GM04503 (cell line): ENCODE measurements at places on chromosomes 6 and 20.

DNA sequence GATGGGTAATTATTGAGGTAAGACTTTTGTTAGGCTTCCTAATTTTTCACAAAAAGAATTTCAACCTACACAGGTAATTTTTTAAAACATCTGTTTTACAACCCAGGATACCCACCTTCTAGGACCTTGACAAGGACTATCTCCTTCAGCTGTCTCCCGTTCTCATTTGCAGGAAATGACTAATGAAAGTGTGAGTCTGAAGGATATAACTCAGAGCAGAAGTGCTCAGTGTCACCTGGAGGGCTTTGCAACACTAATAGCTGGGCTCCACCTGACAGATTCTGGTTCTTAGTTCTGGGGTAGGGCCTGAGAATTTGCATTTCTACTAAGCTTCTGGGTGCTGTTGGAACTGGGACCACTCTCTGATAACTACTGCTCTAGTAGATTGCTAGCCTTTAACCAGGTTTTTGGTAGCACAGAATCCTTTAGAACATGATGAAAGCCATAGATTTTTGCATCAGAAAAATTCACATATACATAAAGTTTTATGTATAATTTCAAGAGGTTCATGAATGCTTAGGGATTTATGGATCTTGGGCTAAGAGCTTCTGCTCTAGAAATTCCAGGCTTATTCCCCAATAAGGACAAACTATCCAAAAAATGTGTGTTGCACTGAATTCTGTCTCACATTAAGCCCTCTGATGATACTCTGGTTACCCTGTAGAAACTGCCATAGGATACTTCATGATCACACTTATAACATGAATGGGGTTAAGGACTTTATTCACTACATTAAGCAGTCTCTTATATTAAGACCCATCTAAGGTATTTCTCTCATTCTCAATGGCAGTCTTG, 30.3 kb downstream of the AK9 start:
- no peak for DNase-seq

GRCh38 chr20:13868331-13868730, 83.5 kb downstream of the NDUFAF5 start:
- peak; percentile 82 for DNase-seq

- peak; percentile 63 for DNase-seq
Measured at GRCh38 chr6:141464490-141464889, 668.2 kb upstream of the GJE1 start.

DNA sequence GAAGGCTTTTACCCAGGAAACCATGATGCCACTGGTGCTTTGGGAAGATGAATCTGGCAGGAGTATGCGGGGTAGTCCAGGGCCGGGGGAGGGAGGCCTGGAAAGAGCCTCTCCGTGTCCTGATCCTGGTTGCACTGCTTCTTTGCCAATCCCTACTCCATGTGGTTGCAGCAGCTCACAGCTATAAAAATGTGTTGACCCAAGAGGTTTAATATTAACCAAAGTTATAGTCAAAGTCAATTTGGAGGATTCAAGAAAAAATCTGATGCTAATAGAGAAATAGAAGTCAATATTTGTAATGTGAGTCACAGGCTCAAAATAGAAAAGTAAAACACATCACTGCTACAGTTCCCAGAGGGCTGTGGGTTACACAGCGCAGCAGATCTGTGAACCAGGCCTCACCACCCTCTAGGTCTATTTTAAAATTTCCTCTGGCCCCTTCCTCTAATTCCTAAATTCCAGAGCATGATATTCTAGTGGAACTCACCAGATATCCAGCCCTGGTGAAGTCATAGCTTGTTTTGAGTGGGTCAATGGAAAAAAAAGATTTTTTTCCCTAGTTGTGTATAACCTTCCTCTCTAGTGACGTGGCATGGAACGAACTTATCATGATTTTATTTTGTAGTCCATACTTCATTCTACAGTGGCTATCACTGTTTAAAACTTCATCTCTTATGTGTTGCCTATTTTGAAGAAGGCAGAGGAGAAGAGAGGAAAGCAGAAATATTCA, 63.2 kb upstream of the BMP2 start:
- DNase-seq, result peak; percentile 69

DNA sequence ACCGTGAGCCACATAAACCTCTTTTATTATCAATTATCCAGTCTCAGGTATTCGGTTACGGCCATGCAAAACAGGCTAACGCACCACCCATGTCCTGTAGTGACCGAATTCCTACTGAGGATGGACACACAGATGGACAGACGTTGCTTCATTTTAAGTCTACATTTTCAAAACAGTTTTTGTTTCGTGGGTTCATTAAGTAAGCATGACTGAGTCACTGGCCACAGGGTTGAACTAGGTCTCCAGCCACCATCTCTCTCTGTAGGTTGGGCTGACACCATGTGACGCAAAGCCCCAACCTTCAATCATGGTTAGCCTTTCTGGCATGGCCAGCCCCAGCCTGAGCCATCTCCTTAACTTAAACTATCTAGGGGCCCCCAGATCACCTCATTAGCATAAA, 110.0 kb upstream of the SLC22A23 start:
- no peak for DNase-seq

DNA sequence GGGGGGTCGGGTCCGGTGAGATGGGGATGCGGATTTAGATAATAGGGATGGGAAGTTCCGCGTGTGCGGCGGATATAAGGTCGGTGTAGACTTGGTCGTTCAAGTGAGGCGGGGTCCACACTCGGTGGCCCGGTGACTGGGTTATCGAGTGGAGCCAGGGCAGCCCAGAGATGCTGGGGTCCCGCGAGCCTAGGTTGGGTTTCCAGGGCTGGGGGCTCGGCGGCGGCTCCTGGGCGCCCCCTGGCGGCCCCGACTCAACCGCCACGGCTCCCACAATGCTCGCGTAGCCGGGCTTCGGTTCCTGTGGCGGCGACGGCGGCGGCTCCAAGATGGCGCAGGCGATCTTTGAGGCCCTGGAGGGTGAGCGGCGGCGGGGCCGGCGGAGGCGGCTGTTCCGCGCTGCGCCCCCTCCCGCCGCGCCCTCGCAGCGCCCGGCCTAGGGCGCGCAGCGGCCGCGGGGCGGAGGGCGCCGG, at the start of gene ZNF341:
Gene ZNF341 (plus strand): TSS at position 304 of the 473 bp plus-strand sequence. CDS start 26 bp downstream, at position 330.
- no peak for DNase-seq

- no peak for DNase-seq
Measured at GRCh38 chr6:151063842-151064647, 175.7 kb upstream of the AKAP12 start.

GRCh38 chr6:68726337-68726736, 91.3 kb downstream of the ADGRB3 start:
- no peak for DNase-seq

DNA sequence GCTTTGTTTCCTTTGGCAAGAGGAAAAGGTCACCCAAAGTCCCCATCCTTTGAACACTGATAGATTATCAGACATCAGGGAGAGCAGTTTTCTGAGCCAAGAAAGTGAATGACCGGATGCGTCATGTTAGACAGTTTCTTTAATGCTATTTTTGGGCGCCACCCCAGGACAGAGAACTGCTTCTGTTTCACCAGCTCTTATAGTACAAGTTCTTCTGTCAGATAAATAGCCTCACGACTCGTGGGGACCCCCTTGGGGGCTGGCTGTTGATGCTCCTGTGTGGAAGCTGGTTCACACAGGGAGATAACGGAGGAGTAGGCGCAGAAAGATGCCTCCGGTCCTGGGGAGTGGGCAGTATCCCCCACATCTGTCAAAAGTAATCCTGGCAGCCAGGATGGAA, 54.6 kb downstream of the NPEPL1 start:
- no peak for DNase-seq

DNA sequence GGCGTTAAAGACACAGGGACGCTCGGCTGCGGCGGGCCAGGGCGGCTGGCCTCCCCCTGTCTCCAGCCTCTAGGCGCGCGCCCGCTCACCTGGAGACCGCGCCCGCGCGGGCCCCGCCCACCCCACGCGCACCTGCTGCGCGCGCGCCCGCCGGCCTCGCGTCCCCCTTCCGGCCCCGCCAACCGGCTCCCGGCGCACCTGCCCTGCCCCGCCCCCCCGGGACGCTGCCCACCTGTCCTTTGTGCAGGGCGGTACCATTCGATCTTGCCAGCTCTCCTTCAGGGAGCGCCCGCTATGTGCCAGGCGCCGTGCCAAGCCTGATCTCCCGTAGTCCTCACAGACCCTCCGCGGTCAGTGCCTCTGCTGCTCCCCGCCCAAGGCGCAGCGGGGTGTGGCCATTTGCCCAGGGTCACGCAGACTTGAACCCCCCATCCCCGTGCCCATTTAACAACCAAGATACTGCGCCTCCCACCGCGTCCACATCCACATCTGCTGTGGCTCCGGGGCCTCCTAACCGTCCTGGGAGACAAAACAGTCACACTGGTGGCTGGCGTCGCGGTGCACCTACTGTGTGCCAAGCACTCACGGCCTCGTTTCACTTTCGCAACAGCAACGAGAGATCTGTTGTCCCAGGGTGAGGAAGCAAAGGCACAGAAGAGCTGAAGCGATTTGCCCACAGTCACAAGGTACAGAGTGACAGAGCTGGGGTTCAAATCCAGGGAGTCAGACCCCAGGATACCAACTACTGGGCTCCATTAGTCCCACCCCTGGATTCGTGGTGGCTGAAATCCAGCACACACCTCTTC, 48.1 kb downstream of the NOL4L start:
- no peak for DNase-seq

DNA sequence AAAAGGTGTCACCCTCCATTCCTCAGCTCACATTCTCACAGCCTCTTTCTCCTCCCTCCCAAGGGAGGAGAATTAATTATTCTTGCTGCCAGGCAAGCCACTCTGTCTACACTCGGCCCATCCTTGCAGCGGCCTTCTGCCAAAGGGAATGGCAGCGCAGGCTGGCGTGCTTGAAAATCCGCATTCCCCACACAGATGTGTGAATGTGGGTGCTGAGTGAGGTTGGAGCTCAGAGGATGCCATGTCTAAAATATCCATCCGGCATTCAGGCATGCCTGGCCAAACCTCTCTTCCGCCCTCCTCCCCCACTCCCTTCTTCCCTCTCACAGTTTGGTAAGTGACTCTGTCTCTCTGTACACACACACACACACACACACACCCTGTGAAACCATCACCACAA, 27.7 kb downstream of the PNPLA1 start:
- no peak for DNase-seq

DNA sequence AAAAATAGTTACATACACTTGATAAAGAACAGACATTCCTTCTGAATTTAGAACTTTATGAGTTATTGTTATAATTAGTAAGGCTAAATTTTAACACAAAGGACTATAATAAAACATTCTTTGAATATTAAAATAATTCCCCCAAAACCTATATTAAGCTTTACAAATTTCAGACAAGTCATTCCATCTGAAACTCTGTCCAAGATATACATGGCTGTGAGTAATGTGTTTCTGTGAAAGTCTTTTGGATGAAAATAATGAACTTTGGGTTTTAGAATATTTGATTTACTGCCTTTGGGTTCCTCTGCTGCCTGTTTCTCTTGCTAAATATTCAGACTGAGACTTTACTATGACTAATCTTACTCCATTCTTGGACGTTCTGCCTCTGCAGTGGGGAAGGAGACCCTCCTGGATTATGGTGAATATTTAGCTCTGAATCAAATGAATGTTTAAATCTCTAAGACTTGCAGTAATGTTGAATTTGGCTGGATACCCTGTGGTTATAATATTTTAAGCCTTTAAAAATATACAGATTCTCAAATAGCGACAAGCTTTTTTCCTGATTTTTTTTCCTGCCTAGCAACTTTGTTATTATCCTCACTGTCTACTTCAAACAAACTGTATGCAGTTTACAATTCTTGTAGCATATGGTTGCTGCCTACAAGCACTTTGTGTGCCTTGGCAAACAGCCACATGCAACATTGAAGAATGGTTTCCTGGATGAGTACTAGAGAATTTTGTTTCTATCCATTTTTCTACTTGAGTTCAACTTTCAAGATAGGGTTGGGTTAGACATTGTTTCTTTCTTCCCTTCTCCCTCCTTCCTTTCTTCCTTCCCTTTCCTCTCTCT, 51.4 kb downstream of the TXLNB start:
- no peak for DNase-seq

- no peak for DNase-seq
Measured at GRCh38 chr6:131651782-131652181, 14.7 kb downstream of the ENPP3 start.

DNA sequence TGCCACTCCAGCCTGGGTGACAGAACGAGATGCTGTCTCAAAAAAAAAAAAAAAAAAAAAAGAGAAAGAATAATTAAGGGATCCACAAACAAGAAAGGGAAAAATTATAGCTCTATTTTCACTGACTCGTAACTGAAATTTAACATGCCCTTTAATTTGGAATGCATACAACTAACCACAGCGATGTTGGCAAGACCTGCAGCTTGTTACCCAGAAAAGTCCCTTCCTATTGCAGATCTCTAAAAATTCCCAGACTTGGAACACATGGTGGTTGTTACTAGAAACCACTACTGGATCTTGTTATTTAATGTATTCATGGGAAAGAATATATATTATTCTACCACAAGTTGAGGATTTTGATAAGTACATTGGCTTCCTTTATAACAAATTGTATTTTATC, 27.8 kb upstream of the SMIM28 start:
- DNase-seq, result peak; percentile 46

GRCh38 chr20:38700926-38701325, 23.4 kb upstream of the SLC32A1 start:
- DNase-seq, result no peak

GRCh38 chr6:166494101-166494441, 92.4 kb downstream of the RAMACL start:
- no peak for DNase-seq

DNA sequence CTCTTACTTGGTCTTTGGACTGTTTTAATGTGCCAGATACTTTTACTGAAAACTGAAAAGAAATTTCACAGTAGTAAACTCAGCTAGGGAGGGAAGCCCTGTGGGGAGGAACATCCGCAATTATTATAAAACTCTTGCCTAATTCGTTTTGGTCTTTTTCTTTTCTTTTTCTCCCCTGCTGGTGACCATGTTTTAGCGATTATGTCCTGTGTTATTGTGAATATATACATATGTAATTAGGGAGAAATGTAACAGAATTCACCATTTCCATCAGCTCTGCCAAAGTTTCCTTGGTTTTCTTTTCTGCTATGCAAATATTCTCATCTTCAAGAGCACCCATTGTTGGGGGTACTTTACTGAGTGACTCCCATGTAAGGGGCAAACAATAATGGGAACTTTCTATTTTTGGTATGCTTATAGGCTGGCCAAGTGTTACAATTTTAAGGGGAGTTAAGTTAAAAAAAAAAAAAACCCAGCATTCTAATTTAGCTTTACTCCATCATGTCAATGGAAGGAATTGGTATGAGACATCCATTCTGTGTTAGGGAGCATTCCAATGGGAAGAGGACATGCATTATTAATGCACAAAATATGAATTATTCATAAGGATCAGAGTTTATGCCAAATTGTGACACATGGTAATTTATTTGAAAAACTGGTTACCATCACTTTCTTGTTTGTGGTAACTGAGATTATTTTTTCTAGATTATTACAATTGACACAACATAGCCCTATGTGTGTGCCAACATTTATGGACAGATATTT, 2.0 kb downstream of the DOK5 start:
- DNase-seq, result no peak

- DNase-seq, result no peak
Measured at GRCh38 chr6:34576286-34576955, 20.3 kb upstream of the SPDEF start.

DNA sequence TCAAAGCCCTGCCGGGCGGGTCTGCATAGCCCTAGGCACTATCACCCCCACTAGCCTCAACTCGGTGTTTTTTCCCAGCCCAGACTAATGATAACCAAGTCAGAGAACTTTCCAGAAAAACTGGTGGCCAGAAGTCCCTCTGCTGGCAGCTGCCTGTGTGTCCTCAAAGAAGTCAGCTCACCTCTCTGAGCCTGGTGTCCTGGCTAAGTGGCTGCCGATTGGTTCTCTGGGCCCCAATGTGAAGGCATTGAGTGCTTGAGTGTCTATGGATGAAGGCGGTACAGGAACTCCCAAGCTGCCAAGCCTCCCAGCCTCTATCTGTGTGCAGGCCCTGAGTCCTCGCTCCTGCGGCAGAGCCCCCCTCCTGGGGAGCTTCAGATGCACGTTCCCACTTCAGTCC, 355.6 kb downstream of the TAF4 start:
- no peak for DNase-seq
